ENCODE measurements at places on chromosomes 7 and 10.

- no peak for DNase-seq
Measured at GRCh38 chr10:30039988-30040387, 19.4 kb downstream of the JCAD start.

- DNase-seq = no peak
Measured at GRCh38 chr10:33273295-33274002, 61.0 kb downstream of the NRP1 start.

DNA sequence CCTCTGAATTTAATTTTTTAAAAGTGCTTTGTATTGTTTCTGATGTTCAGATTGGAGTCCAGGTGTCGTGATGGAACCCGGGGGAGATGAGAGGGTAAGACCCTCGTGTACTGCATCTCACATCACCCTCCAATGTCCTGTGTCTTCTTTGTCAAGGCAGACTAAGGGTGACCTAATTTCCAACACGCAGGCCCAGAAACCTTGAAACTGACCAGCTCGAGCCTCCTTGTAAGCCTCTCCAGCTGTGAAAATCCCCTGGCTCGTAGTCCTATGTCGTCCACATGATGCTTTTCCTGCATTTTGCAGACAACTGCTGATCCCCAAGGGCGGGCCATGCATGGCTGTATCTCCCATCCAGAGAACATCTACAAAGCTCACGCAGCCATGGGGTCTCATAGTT is 220.2 kb downstream of the ARHGAP12 start:
- DNase-seq = no peak

- no peak for DNase-seq
Measured at GRCh38 chr7:17152721-17153120, 145.7 kb upstream of the AHR start.

DNA sequence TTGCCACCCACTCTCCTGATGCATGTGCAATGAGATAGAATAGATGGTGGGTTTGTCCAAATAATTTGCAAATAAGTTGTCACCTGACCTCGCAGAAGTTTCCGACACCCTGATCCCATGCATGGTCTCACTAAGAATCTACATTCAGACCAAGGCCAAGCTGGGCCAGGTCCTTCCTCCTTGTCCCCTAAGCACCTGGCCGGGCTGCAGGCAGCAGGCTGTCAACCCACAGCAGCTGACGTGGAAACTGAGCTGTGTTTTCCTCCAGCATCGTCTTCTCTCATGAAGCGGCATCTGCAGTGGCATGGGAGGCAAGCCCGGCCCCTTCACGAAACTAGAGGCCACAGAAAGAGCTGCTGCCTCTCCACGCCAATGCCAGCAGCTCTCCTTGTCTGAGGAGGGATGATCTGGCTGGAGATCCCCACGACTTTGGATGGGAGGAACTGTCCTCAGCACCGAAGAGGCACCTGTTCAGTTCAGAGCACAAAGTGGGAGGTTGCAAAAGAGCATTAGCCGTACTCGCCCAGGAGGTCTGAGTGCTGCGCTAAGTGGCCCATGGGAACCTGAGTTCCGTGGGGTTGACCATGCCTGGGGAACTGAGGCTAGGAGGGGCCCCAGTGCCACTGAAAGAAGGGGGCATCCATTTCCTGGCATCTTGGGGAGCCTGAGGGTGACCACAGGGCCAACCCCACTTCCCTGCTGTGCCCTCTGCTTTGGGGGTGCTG is 110.5 kb upstream of the INSIG1 start:
- no peak for DNase-seq

DNA sequence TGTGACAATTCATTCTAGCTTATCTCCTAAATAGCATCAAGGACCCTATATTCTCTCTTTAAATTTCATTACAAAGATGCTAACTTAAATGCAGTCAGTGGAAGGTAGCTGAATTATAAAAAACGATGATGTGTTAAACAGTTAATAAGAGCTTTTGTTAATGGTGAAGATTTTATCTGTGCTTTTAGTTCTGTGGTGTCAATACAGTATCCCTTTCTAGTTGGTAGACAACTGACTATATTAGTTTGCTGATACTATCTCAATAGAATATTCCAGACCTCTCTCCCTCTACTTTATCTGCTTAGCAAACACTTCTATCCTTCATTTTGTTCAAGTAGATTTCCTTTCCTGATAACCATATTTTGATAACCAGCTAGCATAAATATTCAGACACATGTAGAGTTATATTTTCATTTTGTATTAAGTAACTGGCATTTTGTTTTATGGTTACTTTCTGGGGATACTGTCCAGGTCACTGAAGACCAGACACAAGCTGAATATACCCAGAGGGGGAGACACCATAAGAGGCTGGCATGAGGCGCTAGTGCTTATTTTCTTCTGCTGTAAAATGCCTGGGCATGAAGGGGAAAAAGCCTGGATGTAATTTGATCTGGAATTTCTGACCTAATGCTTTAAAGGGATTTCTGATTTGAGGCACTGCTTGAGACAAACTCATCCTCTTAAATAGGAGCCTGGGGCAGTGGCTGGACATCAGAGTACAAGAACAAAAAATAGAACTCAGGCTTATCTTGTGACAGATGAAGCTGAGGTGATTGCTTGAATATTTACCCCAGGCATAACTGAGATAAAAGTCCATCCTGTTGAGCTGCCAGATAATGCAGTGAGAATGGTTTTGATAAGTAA is 197.5 kb downstream of the MALRD1 start:
- no peak for DNase-seq

DNA sequence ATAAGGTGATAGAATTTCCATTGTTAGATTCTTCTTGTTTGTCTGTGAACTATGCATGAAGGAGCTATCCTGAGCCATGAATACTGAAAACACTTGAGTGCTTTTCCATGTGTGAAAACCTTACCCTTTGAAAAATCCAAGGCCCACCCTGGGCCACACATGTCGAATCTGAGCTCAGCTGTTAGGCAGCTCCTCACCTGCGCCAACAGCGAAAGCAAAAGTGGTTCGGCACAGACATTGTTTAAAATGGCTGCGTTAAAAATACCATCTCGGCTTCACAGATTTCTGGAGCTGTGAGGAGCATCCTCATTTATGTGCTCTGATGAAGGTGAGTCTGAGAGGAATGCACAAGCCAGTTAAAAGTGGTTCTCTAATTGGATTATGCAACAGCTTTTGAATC is 137.7 kb downstream of the NEUROD6 start:
- no peak for DNase-seq

DNA sequence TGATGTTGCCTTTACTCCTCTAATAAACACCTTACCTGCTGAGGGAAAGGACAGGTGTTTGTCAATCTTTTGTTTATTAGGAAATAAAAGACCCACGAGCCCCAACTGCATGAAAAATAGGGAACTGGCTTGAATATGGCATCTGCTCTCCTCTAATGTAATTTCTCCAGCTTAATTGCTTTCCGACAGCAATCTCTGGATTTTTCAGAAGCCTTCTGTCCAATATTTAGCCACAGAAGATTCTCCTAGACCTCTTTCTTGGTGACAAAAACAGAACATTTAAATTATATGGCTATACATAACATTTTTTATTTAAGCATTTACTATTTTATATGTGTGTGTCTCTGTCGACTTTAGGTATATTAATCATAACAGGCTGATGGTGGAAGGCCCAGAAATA is 317.4 kb upstream of the ADARB2 start:
- DNase-seq = no peak

GRCh38 chr10:14603534-14604102 is 171.1 kb downstream of the FAM107B start:
- no peak for DNase-seq

- DNase-seq = no peak
Measured at GRCh38 chr10:106537866-106538265, 626.6 kb downstream of the SORCS1 start.

DNA sequence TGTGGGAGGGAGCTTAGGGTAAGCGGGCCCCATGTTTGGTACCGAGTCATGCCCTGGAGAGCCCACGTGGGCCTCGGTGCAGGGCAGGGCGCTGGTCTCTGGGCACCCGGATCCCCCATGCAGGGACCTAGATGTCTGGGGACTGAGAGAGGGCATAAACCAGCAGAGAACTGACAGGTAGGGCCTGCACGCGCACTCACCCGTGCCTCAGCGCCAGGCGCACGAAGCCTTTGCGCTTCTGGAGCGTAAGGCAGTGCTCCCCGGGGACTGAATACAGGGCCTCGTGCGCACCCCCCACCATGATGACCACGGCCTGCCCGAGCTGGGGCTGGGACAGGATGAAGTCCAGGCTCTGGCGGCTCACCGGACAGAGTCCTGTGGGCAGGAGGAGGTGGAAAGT is 2.8 kb downstream of the MOGAT3 start:
- DNase-seq = no peak

GRCh38 chr7:106062006-106062405 is 50.1 kb downstream of the SYPL1 start:
- DNase-seq = no peak

DNA sequence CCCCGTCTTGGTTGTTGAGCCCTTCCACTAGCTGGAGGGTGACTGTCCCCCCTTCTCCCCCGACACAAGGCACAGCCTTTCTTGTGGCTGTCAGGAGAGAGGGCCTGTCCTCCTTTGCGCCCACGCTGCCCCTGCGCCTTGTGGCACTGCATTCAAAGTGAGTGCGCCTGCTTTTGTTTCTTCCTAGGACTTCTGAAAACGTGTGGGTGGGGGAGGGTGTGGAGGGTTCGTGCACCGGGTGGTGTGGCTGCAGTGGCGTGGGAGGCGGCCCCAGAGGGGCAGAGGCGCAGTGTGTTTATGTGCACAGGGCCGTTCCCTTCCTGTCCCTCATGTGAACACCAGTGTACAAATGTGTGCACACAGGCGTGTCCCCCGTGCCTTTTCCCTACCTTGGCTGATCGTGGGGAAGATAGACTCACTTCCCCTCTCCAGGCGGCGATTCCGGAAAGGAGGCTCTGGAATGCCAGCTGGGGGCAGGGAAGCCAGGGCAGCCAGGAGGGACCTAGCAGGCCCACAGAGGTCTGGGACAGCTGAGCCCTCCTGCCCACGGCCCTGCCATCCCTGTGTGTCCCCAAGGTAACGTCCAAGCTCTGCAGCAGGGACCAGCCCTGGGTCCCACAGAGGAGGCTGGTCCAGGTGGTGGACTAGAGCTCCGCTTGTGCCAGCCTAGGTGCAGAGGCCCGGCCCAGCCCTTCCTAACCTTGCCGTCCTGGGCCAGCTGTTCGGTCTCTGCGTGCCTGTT is 88.8 kb downstream of the LHPP start:
- no peak for DNase-seq

DNA sequence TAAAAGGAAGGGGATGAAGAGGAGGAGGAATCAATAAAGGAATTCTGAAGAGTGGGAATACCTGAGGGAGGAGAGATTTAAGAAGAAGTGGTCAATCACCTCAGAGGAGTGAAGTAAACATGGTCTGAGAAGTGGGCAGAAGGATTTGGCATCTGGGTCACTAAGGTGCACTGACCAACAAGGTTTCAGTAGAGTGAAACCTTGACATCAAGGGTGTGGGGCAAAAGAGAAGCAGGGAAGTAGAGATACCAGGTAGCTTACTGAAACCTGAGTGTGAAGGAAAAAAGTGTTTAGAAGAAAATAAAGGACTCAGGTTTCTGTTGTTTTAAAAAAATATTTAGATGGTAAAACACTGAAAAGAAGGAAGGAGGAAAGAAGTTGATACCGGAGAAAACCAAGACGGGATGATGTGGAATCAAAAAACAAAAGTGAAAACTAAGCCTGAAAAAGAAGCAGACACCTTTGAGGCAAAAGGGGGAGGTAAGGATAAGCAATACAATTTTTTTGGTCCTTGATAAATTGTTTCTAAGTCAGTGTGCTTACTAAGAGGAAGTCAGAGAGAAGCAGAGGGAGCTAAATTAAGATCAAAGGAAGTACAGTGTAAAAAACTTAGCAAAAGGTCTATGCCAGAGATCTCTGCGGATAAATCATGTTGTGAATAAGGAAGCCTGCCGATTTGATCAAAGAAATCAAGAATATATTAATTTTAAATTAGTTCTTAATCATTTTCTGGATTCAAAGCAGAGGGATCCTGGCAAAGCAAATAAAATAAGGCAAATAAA is 137.2 kb upstream of the GPR22 start:
- DNase-seq = no peak

DNA sequence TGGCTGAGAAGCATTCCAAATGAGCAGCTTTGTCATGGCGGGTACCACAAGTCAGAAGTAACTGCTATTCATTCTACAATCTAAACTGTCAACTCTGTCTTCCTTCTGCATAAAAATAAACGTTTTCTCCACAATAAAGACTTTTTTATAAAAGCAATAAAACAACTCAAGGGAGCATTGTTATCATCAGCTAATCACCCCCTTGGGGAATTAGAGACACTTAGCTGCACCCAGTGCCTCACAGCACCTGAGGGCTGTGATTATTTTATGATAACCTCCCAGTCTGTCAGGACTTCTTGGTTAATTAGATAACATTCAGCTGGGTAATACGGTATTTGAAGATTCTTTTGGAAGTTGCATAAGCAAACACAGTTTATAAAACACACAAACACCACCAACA is 155.6 kb downstream of the PPP1R3A start:
- DNase-seq = no peak

DNA sequence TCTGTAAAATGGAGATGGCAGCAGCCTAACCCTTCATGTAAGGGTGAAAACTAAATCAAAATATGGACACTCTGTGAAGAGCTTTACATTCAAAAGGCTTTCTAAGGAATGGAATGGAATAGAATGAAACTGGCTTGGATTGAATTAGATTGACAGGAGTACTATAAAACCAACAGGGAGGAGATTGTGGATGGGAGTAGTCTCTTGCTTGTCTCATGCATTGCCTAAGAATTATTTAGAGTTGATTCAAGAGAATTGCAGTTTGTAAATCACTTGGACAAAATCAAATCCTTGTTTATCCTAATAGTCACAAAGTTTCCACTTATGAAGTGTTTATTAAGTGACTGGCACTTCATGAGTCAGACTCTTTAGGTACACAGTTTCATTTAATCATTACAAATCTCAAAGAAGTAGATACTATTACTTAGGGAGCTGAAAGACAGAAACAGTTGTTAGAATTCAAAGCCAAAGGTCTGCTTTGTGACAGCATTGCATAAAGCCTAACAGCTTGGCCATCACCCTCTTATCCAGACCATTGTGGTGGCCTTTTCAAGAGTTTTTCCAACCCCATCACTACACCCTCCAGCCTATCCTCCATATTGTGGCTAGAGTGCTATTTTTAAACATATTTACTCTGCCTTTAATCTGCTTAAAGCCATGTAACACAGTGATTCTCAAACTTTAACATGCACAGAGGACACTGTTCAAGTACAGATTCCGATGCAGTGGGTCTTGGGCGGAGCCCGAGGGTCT is 91.9 kb upstream of the GHITM start:
- DNase-seq = no peak

DNA sequence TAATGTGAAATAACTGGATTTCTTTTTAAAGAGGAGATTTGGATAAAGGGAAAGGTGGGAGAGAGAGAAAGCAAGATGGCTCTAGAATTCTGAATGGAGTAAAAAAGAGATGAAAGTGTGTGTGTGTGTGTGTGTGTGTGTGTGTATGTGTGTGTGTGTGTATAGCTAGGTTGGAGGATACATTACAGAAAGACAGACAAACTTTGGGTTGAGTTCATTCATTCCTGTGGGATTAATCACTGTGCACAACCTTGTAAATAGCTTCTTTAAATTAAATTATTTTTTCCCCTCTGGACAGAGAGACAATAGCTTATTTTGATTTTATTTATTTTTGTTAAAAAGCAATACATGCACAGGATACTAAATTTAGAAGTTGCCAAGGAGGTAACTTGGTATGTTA is 7.5 kb downstream of the ASB4 start:
- DNase-seq = no peak

- no peak for DNase-seq
Measured at GRCh38 chr7:133364959-133365690, 112.2 kb downstream of the EXOC4 start.

GRCh38 chr7:158432369-158433341 is 155.0 kb downstream of the PTPRN2 start:
- no peak for DNase-seq
